ENCODE measurements at places on chromosomes 7 and 10.

DNA sequence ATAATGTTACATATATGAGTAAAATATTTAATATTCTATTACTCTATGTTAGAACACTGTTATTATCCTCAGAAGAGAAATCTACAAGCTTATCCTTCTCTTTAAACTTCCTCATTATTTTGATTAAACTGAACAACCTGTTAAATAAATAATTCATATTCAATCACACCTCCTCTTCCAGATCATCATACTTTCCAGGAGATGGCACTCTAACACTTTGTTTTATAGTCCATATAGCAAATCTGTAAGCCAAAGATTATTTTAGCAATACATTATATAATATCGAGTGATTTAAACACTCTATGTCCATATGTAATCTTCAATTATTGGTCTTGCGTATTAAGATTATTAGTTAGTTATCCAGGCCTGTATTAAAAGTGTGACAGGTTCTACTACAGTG, 694.1 kb downstream of the ANKRD7 start:
- DNase-seq: no peak

DNA sequence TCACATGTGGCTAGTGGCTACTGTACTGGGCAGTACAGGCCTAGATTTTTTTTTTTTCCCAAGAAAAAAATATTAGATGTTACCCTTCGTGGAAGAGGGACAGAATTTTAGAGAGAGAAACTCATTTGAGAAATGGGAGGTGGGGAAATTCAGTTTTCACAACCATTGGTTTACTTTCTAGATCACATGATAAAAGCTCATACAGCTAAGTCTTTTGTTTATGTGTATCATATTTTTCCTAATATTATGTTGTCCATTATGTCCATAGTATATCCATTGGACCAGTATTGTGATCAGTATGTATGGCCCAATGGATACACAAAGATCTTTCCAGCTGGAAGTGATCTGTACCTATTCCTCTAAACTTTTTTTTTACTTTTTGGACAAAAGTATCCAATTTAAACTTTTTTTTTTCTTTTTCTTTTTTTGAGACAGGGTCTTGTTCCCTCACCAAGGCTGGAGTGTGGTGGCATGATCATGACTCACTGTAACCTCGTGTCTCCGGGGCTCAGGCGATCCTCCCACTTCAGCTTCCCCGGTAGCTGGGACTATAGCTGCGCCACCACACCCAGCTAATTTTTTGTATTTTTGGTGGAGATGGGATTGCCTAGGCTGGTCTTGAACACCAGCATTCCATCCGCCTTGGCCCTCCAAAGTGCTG, 4.1 kb downstream of the CALU start:
- no peak for DNase-seq

DNA sequence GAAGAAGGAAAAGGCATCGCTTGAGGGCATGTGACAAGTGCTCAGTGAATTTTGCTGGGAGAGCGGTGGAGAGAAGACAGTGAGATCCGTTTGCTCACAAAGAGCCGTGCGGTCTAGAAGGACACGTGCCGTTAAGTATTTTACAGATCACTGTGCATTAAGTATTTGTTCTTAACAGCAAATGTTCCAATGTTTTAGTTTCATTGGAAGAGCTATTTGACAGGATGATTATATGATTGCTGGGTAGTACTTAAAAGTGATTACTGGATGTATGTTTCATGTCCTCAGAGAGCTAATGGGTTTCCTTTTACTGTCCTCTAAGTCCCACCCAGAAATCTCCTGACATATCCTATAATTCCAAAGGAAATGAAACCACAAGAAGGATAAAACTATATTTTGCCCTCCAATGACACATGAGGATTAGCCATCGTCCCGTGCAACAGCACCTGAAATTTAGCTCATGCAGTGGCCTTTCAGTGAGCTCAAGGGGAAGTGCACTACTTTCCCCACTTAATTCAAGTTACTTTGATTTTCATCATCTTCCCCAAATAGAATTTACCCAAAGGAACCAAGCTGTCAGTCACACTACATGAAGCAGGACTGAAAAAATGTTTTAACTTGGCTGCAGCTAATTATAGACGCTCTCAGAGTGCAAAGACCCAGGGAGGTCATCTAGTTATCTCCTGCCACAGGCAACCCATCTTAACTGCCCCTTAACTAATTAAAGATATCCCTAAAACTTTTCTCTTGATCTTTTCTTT, 80.3 kb downstream of the KLF6 start:
- no peak for DNase-seq

GRCh38 chr10:47091421-47091820, 180.2 kb downstream of the PTPN20 start:
- DNase-seq: no peak

- DNase-seq: no peak
Observed at GRCh38 chr10:76192694-76193320, 761.4 kb downstream of the LRMDA start.
